Iris pigment epithelial cell (primary cell): ENCODE measurements at places on chromosomes 2 and 18.
A peak's percentile ranks its signal among the peaks of the same experiment; 100 is the strongest.

DNA sequence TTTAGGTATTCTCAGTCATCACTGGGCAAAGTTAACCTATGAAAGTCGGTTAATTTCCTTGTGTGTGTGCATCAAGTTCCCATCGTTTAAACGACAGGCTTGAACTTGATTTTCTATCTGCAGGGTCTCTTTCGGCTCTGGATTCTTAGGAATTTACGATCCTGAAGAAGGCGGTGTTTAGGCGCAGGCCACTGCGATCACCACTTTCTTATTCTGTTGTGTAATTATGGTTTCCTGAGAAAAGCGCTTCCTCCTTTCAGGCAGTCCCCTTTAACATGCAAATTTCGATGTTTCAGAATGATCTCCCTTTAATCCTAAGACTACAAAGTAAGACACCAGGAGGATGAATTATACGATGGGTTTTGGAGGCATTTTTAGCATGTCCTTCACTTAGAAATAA lies 27.9 kb upstream of the MBP start:
- no peak for DNase-seq

DNA sequence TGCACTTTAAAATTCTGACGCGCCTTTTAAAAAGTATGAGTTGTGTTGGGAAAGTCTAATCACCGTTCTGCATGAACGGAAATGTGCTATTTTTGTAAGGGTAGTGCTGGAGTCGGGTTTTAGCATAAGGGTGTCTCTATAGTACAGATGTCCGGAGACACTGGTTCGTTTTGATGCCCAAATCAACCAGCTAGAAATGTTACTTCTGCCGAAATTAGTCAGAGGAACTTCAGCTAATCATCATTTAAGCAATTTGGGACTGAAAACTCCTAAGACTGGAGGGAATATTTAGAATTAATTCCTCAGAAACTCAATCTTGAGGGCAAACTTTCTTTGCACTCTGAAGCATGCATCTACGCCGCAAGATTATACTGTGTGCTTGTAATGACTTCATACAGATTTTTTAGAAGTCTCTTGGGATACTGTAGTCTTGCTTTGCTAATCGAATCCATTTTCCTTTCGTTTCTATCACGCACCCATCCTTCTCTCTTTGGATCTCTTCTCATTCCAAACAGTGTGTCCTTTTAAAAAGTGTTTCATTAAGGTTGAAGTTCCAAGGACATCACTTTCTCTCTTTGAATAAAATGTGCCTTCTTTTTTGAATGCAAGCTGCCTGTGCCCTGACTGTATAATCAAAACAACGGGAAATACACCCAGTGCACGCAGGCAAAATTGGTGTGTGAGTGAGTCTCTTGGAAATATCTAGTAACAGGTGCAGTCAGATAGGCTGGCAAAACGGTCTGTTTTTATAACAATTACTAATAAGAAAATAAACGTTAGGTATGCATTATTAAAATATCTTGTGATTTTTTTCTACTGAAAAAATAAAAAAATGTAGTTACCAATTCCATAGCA lies 270.9 kb upstream of the TCF4 start:
- no peak for DNase-seq

GRCh38 chr2:235116885-235117492 lies 165.2 kb downstream of the SH3BP4 start:
- peak; percentile 34 for DNase-seq

DNA sequence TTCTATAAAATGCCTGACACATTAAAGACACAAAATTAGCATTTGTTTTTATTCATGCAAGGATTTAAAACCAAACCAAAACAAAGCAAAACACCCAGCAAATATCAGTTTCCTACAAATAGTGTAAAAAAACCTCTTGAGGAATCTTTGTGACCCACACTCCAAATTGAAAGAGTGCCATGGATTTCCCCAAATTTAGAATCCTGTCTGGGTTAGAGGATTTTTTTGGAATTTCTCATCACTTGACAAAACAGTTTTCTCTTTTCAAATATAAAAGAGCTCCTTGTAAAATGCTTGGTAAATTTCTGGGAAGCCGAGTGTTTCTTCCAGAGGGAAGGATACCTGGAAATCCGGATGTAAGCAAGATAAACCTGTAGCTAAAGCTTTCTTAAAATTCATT lies 1.7 kb upstream of the FN1 start:
- peak; percentile 20 for DNase-seq

GRCh38 chr2:166230024-166230723 lies 102.4 kb upstream of the SCN1A start:
- peak; percentile 86 for DNase-seq

DNA sequence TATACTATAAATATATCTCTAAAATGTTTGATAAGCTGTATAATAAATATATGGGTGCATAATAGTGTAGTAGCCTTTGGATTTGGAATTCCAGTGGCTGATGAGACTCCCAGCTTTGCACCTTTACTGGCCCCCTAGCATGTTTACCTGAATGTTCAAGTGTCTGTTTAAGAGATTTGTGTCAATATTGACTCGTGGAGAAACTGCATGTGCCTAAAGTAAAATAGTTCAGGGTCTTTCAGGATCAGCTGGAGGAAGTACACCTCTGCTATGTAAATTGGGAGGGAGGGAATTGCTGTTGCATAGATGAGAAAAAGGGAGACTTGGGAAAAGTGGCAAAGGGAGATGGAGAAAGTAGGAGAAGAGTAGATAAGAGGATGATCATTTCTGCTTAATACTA lies 23.9 kb downstream of the ME2 start:
- DNase-seq: no peak

GRCh38 chr18:23068570-23069310 lies 66.5 kb upstream of the CABLES1 start:
- no peak for DNase-seq

DNA sequence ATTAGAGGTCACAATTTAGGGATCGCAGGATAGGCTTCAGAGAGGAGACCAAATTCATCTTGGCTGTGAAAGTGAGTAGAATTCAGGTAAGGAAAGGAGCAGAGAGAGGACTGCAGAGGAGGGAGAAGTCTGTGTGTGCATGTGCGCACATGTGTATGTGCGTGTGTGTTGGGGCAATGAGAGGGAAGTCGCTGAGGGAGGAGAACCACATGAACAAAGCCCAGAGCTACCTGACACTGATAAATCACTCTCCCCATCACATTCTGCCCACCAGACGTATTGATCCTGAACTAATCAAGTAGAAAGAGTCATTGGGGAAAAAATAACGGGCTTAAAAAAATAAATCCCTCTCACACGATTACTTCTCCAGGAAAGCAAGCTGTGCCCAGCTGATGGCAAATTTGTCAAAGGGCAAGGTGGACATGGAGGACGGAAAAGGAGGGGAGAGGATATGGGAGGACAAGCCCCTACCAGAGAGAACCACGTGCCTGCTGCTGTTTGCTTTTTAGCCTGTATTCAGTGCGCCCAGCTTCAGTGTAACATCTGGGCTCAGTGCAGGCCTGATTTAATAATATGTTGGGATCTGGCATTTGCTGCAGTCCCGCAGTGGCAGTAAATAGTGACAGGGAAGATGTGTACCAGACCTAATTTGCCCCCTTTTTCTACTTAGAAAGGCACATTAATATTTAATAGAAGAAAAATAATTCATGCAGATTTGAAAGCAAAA lies 307.5 kb downstream of the C1D start:
- DNase-seq: no peak

DNA sequence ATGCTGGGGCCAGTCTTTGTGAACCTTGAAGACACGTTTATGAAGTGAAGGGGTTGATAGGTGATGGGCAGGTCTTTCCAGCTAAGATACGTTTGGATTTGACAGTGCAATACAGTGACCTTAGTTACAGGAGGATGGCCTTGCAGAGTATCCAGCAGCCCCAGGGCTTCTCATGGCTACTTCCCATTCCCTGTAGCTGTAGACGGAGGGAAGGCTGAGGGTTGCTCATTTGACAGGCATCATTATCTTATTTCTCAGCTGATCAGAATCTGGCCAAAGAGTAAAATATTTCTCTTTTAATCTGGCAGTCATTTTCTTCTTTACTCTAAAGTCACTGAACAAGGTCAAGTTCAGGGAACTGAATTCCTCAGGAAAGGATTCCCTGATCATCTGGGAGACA lies 85.1 kb upstream of the RMDN2 start:
- DNase-seq: no peak

DNA sequence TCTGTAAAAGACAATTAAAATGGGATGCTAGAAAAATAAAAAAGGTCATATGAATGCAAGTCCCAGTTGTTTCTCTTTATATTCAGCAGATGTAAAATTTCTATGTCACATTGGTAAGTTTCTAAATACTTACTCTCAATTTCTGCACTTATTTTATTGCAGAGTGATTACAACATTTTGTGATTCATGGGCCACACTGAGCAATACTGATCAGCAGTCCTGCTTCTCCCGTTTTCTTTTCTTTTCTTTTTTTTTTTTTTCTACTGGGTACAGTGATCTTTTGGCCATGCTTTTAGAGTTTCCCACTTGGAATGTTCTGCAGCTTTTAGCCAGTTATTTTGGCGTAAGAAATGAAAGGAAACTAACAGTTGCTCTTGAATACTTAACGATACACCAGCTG lies 38.8 kb downstream of the LIMS1 start:
- peak; percentile 83 for DNase-seq

DNA sequence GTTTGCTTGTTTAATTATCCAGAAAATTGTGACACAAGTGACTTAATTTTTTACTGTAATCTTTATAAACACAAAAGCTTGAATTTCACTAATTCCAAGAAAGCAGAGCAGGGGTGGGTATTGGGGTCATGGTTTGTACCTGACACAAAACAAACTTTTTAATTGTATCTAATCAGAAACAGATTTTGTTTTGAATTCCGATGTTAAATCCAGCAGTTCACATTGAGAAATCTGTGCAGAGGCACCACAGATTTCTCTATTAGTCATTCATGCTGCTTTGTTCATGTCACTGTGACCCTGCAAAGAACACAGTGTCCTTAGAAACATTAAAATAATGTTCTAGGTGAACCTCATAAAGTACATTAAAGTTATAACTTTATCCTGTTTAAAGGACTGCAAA lies 443.4 kb downstream of the NYAP2 start:
- peak; percentile 61 for DNase-seq

DNA sequence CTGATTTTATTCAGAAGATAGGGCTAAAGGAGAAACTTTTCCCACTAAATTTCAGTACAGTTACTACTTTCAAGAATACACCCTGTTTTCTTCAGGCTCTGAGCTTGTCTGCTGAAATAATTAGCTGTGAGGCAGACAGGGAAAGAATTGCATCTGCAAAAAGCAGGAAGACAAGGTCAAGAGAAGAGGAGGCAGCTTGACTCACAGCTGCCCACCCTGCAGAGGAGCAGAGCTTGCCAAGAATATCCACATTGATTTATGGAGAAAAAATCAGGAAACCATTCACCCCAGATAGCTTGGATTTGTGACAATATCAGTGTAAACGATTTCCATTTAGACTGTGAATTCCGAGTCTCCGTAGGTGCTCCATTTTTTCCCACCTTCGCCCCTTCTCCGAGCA lies 49.0 kb downstream of the ACTR2 start:
- no peak for DNase-seq

DNA sequence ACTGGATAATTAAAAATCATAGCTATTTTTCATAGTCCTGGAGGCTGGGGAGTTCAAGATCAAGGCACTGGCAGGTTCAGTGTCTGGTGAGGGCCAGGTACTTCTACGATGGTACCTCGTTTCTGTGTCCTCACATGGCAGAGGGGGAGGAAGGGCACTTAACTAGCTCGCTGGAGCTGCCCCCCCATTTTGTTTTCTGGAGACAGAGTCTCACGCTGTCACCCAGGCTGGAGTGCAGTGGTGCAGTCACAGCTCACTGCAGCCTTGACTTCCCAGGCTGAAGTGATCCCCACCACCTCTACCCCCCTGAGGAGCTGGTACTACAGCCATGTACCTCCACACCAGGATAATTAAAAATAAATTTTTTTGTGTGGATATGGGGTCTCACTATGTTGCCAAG lies 40.3 kb downstream of the ASB1 start:
- DNase-seq: no peak

DNA sequence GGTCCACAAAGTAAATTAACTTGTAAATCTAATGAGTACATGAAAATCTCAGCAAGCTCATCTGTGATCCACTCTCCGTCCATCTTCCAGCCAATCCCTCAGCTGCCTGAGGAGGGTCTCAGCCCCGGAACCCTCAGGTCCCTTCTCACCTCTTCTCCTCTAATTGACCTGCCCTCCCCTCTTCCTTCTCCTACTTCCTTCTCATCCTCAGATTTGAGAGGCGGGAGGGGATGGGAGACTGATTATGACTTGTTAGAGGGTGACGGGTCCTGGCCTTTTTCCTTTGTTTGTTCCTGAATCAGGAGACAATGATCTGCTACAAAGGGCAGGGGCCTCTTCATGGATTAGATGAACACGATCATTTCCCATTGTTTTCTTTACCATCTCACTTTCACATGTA lies 80.1 kb downstream of the CYBRD1 start:
- no peak for DNase-seq

DNA sequence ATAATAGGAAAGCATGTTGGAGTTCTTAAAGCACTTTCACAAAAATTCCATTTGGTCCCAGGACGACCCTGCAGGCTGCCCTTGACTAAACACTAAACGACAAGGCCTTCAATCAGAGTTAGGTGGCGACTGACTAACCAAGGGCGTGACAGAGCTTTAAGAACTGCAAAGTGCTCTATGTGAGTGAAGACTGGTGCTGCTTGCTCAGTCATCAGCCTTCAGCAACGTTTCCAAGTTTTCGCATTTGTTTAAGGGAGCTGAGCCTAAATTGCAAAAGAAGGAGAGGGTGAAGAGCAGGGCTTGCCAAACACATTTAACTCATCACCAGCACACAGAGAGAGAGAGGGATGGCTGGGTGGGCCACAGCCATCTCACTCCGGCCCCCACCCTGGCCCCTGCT lies 204.7 kb upstream of the PID1 start:
- no peak for DNase-seq

GRCh38 chr18:35747894-35748472 lies 166.4 kb downstream of the GALNT1 start:
- no peak for DNase-seq
